ENCODE measurements at places on chromosomes 1 and 21.

DNA sequence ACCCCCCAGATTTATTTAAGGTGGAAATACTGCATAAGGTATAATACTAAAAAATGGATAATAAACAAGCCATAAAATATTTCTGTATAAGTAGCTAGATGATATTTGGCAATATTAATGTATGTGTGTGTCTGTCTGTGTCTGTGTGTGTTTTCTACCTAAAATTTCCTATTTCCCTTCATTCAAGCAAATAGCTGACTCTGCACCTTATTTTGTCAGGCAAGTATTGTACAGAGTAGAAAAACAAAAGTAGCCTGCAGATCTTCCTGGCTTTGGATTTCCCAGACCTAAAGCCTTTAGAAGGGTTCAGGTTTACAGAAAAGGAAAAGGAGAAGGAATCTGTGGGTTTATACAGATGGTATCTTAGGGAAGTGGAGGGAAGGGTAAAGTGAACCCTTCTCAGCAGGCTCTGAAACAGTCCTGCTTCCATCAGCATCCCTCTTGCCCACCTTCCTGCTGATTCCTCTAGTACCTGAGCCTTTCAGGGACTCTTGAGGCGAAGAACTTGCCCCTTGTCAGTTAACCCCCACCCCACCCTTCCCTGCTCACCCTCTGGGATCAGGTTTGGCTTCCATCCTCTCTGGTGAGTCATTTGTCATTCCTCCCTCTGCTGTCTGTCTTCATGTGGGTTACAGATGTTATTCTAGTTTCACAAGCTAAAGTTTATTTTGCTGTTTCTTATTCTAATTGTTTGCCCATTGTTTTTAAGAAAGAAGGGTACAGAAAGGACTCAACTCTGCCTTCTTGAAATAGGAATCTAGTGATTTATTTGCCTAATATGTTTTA is 21.7 kb upstream of the RGS16 start:
- DNase-seq: no peak

DNA sequence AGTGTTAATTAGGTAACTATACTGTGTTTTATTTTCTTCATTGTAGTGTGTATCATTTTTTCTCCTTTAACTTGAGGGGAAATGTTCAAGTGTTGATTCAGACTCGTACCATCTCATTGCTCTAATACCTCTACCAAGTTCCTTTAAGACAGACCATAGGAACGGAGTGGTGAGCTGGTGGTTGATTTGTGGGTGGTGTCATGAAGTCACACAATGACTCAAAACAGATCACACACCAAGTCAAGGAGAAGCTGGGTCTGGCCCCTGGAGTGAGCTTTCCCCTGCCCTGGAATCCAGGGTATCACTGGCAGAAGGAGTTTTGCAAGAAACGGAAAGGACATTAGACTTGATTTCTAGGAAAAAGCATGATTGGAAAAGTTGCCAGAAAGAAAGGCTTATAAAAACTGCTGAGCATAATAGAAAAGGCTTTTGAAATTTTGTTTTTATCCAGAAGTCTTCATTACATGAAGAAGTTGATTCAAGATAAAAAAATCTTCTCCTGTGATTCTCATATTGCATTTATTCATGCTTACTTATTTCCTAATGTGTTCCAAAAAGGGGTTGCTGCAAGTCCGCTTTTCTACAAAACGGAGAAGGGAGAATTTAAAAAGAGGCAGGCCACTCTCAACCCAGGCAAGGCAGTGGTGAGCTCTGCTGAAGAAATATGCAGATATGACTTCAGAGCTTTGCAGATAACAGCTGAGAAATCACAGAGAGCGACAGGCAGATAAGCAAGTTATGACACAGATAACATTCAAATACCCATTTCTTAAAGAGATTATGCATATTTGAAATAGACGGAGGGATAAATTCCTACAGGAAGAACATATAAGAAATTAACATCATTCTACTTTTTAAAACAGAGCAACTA is 79.7 kb downstream of the TBX19 start:
- no peak for DNase-seq

DNA sequence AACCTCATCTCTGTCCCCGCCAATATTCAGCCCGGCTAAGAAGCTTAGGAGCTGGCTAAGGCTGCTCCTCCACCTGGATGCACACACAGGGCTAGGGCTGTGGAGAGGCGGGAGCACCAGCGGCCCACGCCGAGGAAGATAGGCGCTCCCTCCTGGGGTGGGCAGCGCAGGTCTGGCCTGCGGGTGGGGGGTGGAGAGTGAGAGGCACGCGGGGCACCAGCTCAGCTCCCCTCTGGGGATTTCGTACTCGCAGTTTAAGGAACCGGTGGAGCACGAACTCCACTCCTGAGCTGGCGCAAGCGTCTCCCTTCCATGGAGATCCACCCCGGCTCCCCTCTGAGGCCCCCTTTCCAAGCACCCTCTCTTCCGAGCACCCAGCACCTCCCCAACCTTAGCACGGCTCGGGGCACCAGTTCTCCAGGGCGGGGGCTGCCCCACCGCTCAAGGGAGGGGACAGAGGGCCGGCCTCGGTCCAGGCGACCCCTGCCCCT is 433 bp upstream of the KAZN start:
- peak; percentile 56 for DNase-seq

GRCh38 chr1:60753036-60753900 is 329.1 kb upstream of the NFIA start:
- no peak for DNase-seq

DNA sequence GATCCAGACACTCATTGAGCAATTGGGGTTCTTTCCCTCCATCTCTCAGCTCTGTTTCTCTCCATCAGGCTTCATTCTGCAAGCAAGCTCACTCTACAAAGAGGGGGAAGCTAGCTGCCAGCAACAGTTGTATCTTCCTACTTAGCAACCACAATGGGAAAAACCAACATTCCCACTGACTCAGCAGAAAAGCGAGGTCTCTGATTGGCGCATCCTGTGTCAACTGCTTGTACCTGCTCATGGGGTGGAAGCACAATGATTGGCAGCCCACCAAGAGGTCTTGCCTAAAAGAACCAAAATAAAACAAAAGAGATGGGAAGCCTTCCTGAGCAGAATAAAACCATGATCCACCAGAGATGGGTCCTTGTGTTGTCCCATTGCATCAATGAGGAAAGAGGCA is 4.0 kb upstream of the CDA start:
- DNase-seq: no peak

GRCh38 chr1:31699341-31699891 is 4.4 kb downstream of the COL16A1 start:
- DNase-seq: no peak

- DNase-seq: no peak
Observed at GRCh38 chr1:184291701-184292100, 95.1 kb upstream of the C1orf21 start.

DNA sequence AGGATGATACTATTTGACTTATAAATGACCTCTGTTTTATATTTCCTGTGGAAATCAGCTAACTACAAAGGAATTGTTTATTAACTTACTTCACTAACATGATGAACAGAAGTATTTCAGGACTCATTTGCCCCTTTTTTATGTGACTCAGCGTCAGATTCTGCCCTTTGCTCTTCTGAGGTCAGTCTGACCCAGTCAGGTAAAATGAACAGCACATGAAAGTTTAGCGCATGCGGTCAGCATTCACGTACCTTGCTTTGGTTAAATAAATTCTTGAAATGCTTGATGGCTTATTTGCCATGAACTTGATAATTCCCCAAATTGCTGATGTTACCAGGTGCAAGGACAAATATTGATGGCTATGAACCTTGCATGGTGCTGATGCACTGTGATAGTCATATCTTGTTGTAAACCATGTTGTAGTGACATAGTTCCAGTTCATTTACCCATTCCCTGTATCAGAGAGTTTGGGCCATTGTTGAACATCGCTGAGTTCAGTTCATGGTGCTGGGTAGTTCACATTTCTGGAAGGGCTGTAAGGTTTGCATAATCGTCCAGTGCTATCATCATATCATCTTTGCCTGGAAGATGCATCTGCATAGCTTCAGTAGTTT is 133.4 kb downstream of the NFIA start:
- DNase-seq: no peak

- no peak for DNase-seq
Observed at GRCh38 chr1:41435570-41436178, 48.8 kb downstream of the EDN2 start.

- no peak for DNase-seq
Observed at GRCh38 chr1:185238447-185238846, 78.6 kb downstream of the IVNS1ABP start.

- DNase-seq: no peak
Observed at GRCh38 chr1:6010554-6010953, 18.3 kb upstream of the NPHP4 start.

- no peak for DNase-seq
Observed at GRCh38 chr1:89065079-89065868, at the start of gene GBP1. Gene GBP1 (minus strand): TSS chr1:89065208. CDS start chr1:89063234, 1,974 bp downstream.

- no peak for DNase-seq
Observed at GRCh38 chr1:56034847-56035481, 544.4 kb downstream of the PLPP3 start.

- no peak for DNase-seq
Observed at GRCh38 chr1:115705963-115706362, 62.6 kb downstream of the CASQ2 start.

GRCh38 chr1:39088658-39089057 is 62.5 kb downstream of the NDUFS5 start:
- DNase-seq: no peak

- no peak for DNase-seq
Observed at GRCh38 chr1:181429462-181429861, 53.9 kb upstream of the CACNA1E start.

- no peak for DNase-seq
Observed at GRCh38 chr1:166354406-166354805, 187.6 kb upstream of the FAM78B start.

DNA sequence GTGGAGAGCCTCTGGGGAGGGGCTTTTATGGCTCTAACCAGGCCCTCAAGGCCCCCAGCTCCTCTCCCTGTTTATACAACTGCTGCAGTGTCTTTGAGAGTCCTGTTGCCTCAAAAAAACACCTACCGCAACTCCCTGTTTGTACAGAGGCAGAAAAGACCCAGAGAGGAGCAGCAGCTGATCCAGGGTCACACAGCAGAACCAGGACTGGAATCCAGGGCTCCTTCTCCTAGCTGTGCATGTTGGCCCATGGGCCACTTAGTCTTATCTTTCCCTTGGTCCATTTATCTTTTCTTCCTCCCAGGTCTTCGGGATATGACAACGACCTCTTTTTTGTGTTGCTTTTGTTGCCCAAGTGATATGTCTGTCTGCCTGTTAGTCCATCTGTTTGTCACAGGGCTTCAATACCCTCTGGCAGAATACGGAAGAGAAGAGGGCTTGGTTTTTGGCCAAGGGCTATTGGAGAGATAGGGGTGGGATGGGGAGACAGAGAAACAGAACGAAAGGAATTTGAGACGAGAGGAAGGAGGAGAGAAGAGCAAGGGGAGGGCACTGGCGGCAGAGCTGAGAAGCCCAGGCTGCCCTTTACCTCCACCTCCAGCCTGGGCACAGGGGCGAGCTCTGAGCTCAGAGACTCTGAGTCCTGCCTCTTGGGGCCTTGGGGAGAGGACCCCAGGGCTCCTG is 33.5 kb upstream of the WASF2 start:
- DNase-seq: no peak

Data from right forelimb (tissue), 1 donor.